ENCODE measurements at places on chromosomes 13 and 19. TPM values are rescaled to one million over a fixed set of nuclear protein-coding genes. Genes with fewer than 3 reads are reported as not detected.

- H3K36me3 ChIP-seq: peaks cover 24% of the 10 kb centered on the region
- H3K27ac ChIP-seq: no peak overlapping the region
- no peak overlapping the region for H3K4me3 ChIP-seq
- no peaks in the 10 kb centered on the region for H3K4me1 ChIP-seq
- no peak for DNase-seq
- H3K27me3 ChIP-seq: no peaks in the 10 kb centered on the region
These were observed 91.4 kb downstream of the MYCBP2 start for GRCh38 chr13:77235456-77236022.

DNA sequence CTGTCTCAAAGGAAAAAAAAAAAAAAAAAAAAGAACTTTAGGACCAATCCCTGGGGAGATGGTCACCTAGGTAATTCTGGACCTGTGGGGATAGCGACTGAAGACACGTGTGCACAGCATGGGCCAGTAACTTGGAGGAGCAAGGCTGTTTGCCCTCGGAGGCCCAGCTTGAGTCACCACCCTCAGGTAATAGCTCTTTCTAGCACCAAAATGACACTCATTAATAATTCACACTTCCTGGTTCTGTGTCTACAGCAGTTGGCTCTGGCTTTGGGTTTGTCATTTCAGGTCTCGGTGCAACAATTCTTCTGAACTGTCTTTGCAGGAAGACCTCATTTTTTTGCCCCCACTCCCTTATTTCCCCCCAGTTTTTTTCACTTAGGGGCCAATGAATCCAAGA is 3.9 kb upstream of the ATP11A start:
- H3K4me3 ChIP-seq: no peak overlapping the region
- DNase-seq: no peak
- no peaks in the 10 kb centered on the region for H3K27me3 ChIP-seq
- H3K4me1 ChIP-seq: peaks cover 26% of the 10 kb centered on the region
- H3K36me3 ChIP-seq: no peaks in the 10 kb centered on the region

SBK3 gene
- total RNA-seq: 0.80 TPM

PALM3 gene
- 7.7 TPM for total RNA-seq

ATP4B gene
- not detected for total RNA-seq

- H3K4me3 ChIP-seq: no peak overlapping the region
- H3K36me3 ChIP-seq: peaks cover 94% of the 10 kb centered on the region
- no peaks in the 10 kb centered on the region for H3K4me1 ChIP-seq
- DNase-seq: no peak
- H3K27me3 ChIP-seq: no peaks in the 10 kb centered on the region
These were observed 12.8 kb upstream of the SAMD1 start for GRCh38 chr19:14103310-14103709.

GRCh38 chr13:27601208-27601607 is 19.1 kb downstream of the LNX2 start:
- H3K27me3 ChIP-seq: no peaks in the 10 kb centered on the region
- no peaks in the 10 kb centered on the region for H3K36me3 ChIP-seq
- no peak overlapping the region for H3K4me3 ChIP-seq

- no peak overlapping the region for H3K27ac ChIP-seq
- no peaks in the 10 kb centered on the region for H3K36me3 ChIP-seq
- peaks cover 5% of the 10 kb centered on the region for H3K27me3 ChIP-seq
- no peak overlapping the region for H3K4me3 ChIP-seq
- H3K4me1 ChIP-seq: no peaks in the 10 kb centered on the region
- DNase-seq: no peak
These were observed 131.5 kb upstream of the GJB6 start for GRCh38 chr13:20363603-20364002.

DNA sequence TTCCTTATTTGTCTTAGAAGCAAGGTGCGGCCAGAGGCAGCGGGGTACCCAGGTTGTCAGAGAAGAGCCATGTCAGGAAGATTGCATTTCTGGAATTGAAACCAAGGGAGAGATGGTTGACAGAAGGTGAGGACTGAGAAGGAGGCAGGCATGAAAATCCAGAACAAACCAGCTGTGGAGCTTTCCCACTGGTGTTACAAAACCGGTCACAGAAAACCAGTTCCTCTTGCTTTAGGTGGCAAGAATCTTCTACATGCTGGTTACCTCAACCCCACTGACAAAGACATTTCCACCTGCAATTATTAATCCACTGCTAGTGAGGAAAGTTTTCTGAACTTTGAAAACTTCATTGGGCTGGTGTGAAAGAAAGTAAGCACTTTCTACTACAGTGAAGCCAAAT is 64.0 kb upstream of the MED4 start:
- H3K27ac ChIP-seq: peak overlapping the region; percentile 64
- no peaks in the 10 kb centered on the region for H3K27me3 ChIP-seq
- H3K4me3 ChIP-seq: no peak overlapping the region
- H3K4me1 ChIP-seq: peaks cover 39% of the 10 kb centered on the region

DNA sequence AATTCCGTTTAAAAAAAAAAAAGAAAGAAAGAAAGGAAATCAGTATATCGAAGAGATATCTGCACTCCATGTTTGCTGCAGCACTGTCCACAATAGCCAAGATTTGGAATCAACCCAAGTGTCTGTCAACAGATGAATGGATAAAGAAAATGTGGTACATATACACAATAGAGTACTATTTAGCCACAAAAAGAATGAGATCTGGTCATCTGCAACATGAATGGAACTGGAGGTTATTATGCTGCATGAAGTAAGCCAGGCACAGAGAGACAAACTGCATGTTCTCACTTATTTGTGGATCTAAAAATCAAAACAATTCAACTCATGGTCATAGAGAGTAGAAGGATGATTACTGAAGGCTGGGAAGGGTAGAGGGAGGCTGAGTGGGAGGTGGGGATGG is 16.3 kb downstream of the ZNF565 start:
- H3K27ac ChIP-seq: no peak overlapping the region
- H3K4me1 ChIP-seq: no peaks in the 10 kb centered on the region
- no peaks in the 10 kb centered on the region for H3K27me3 ChIP-seq
- no peak for DNase-seq
- no peak overlapping the region for H3K4me3 ChIP-seq

THSD1 gene
- 14.9 TPM for total RNA-seq

GAS6 gene
- total RNA-seq: 111 TPM

All from lower lobe of right lung (tissue), 2 donors.